ENCODE measurements at places on chromosomes 6 and 20.
A peak's percentile ranks its signal among the peaks of the same experiment; 100 is the strongest.

- no peak for DNase-seq
These were observed 21.9 kb upstream of the ZSCAN9 start for GRCh38 chr6:28203201-28203600.

DNA sequence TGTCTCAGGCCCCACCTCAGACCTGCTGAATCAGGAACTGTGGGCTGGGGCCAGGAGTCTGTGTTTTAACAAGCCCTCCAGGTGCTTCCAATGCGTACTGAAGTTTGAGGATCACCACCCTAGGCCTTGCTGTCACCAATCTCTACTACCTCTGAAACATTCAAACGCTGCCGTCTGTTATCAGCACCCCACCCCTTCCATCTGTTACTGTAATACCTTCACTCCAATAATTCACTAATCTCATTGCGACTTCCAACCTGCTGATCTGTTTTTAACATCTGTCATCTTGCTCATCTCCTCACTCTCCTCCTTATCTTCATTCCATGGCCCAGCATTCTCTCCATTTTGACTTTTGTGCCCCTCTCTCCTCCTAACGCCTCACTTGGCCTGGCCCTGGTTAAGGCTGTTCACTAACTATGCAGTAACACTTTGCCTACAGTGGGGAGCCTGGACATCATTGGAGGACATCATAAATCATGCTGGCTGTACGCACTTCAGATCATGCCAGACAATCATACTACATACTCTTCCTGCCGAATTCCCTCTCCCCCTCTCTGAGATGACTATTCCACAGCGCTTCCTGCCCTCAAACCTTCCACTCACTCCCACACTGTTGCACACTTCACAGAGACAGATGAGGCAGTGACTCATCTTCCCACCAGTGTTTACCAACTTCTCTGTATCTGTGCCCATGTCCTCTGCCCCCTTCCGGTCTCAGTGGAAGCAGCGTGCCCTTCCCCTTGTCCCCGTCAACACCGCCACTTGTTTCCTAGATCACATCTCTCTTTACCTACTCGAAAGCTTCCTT, 3.0 kb upstream of the GUCA1B start:
- peak; percentile 24 for DNase-seq

GRCh38 chr20:63434599-63435378, 37.7 kb downstream of the KCNQ2 start:
- DNase-seq, result peak; percentile 30

- DNase-seq, result no peak
These were observed 6.5 kb upstream of the TMEM74B start for GRCh38 chr20:1191299-1191698.

DNA sequence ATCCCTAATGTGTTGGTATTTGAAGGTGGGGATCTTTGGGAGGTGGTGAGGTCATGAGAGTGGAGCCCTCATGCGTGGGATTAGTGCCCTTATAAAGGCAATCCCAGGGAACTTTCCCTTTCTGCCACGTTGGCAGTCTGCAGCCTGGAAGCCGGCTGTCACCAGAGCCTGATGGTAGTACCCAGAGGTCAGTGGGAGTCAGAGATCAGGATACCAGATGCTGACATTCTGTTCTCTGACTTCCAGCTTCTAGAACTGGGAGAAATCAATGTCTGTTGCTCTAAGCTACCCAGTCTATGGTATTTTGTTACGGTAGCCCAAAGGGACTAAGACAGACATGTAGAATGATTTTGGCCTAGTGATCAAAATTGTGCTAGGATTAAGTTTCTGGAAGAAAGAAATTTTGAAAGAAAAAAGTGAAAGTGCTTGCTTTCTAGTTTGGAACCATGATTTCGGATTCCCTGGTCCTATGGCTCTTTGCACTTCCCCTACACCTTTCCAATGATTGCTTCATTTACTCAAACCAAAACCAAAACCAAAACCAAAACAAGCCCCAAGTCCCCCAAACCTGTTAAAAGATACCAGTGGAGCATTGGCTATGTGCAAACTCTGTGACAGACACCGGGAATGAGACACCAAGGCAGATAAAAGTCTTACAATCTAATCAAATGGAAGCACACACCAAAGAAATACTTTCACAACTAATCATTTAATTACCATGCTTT, 173.7 kb upstream of the ZNF217 start:
- DNase-seq, result peak; percentile 39

DNA sequence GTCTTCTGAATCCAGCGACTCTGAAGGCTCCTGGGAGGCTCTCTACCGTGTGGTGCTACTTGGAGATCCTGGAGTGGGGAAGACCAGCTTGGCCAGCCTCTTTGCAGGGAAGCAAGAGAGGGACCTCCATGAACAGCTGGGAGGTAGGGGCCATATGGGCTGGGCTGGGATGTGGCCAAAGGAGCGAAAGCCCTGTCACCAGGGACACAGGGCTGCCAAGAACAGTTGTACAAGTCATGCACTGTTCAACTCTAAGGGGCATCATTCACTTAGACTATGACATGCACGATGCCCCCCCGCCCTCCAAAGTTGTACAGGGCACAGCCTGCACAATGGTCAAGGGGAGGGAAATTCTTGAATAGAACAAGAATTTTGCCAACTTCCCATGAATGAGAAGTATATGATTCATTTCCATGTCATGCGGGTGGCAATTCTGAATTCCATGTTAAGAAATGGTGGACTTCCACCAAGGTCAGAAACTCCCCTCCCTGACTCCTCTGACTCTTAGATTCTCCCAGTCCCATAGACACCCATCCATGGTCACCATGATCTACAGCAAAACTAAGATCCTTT, 1.6 kb downstream of the REM1 start:
- DNase-seq, result no peak

DNA sequence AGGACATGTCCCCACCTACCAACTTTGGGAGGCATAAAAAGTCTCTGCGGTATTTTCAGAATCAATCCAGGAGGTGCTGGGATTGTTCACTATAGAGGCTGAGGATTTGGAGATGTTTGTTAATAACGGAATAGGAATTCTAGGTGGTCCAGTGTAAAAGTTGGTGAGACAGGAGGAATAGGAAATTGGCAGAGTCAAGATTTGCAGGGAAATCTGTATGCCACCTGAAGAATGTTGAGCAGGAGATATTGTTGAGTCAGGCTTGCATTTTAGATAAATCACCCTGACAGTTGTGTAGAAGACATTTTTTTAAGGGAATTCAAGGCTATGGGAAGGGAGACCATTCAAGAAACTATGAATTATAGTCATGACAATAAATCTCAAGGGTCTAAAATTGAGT, 124.8 kb downstream of the COL12A1 start:
- no peak for DNase-seq

DNA sequence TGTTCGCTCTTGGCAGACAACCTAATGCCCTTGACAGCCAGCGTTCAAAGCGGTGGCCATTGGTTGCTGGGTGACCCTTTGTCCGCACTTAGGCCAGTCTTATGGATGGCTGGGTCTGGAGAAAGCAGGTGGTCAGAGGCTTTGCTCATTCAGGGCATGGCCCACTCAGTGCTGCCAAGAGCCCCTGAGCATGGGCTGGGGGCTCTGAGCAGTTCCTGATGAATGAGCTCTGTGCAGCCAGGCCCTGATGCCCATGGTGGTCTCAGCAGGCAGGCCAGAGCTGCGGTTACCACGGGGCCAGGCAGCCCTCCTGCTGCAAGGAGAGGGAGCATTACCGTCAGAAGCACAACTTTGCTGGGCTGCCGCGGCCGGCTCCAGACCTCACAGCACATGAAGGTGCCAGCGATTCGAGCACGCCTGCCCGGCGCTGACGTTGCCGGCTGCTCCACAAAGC, 36.3 kb downstream of the CDH4 start:
- DNase-seq, result no peak

GRCh38 chr20:19709635-19710335, 48.3 kb upstream of the RIN2 start:
- DNase-seq, result no peak

DNA sequence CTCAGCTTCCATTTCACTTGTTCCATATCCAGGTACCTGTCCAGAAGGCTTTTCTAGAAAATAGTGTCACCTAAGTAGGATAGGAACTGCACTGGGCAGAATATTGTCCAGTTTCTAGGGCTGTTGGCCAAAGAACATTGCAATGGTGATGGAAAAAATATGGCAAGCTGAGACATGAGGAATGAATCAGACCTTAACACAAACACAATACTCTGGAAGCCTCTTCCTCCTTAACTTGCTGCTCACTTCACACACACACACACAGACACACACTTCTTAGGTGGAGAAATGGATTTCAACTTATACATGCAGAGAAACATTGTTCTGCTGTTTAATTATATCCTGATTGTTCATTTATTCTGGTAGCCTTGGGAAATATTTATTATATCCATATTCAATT, 203.0 kb upstream of the RGS17 start:
- DNase-seq, result no peak

DNA sequence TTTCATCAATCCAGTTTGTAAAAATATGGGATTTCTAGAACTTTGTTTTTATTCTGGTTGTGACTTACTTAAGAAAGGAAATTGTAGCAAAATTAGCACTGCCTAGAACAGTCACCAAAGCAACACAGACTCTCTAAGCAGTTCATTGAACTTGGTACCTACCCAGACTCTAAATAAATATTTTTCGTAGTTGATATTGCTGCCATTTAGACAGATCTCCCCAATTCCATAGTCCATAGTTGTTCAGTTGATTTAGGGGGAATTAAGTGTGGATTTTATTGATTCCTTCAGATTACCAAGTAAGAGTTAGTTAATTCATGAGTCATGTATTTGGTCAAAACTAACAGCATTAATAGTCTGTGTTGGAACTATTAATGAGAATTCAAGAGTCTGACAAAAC, 822.5 kb downstream of the DHX35 start:
- DNase-seq, result no peak

DNA sequence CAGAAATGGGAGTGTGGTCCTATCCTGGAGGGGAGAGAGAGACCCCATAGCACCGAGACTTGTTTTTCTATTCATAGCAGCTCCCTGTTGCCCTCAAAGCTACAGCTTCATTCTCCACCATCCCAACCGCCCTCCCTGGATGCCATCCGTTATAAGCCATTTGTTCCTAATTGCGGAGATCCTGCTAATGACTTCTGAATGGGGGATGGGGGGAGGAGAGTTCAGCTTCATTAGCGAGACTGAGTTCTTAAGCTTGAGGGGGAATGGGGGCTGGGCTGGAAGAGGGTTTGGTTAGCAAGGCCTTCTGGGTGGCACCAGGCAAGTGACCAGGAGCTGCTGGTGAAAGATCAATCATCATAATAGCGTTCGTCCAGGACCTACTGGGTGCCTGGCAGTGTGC, 27.1 kb downstream of the FOXP4 start:
- no peak for DNase-seq

GRCh38 chr20:44768256-44768655, 22.6 kb downstream of the KCNK15 start:
- DNase-seq, result no peak

GRCh38 chr20:32534661-32535240, 50.4 kb downstream of the NOL4L start:
- no peak for DNase-seq

GRCh38 chr6:31267651-31268368, 4.1 kb downstream of the HLA-C start:
- DNase-seq, result peak; percentile 26

- no peak for DNase-seq
These were observed 60.7 kb upstream of the ADGRG6 start for GRCh38 chr6:142241061-142241460.

DNA sequence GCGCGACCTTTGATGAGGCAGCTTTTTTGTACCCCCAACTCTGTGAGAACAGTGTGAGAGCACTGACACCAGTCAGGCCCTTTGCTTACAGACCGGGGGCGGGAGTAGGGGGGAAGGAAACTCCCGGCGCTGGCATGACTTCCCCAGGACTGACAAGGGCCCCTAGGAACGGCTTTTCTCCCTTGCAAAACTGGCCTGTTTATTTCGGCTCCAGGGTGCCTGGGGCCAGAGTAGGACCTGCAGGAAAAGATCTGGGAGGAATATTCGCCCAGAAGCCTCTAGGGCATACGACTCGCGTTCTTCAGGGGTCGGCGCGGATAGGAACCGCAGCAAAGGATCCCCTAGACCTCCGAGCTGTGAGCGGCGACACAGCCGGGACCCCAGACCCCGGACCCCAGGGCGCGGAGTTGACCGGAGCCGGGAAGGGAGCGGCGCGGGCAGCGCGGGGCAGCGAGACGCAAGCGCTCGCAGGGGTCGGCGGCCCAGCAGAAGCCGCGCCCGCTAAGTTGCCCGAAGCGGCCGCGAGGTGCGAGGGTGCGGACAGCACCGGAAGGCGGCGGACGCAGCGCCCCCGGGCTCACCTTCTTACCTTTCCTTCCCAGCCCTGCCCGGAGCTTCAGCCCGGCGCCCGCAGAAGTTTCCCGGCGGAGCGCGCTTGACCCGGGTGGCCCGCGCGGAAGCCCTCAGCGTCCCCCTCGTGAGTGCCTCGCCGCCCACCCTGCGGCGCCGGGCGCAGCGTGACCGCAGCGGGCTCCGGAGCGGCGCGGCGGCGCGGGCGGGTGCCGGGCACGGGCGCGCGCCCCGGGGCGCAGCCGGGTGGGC, at the start of gene POPDC3:
POPDC3 (minus strand) TSS at position 771 of the 822 bp plus-strand sequence. CDS start 18,105 bp downstream, outside the sequence.
- no peak for DNase-seq

DNA sequence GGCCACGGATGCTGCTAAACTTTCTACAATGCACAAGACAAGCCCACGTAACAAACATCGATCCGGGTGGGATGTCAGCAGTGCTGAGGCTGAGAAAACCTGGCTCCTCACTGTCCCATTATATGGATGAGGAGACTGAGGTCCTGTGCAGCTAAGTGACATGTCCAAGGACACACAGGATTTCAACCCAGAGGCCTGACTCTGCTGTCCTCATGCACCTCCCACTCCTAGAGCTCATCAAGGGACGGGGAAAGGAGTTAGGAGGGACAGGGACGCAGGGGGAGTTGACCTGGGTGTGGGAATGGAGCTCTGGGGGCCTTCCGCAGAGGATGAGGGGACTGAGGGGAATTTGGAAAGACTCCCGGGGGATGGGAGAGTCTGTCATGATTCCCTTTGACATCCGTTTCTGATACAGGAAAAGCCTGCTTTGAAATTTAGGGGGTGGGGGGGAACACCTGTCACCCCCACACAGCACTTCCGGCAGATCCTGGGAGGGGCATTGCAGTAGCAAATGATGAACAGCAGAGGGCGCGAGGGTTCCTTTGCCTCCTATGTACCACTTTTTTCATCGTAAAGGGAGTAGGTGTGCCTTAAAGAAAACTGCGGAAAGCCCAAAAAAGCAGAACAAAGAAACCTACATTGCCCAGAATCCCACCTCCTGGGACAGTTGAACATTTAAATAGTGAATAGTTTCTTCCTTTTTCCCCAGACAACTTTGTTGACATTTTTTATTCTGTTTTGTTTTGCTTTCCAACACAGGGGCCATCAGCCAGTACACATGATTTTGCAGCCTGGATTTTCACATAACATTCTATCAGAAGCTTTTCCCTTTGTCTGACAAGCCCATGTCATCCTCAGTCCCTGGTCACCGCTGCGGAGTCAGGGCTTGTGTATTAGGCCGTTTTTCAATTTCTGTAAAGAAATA, 48.6 kb downstream of the SLC2A10 start:
- DNase-seq, result peak; percentile 69

DNA sequence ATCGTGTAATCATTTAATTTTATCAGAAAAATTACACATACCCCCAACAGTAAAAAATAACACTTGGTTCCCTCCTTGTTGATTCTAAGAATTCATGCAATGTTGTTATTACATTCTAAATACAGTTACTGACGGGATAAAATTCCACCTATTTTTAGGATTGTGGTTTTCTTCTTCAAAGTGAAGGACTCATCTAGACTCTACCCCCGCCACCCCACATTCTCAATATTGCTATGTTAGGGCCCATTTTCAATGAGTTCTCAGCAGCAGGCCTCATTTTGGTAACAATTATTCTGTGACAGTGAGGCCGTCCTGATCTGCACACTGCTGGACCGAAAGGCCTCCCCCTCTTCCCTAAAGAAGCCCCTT, 43.5 kb downstream of the PREX1 start:
- DNase-seq, result no peak

GRCh38 chr6:56618050-56618449, 24.6 kb downstream of the DST start:
- no peak for DNase-seq
